Stimulated activated CD8-positive, alpha-beta memory T cell treated with anti-CD3 and anti-CD28 coated beads, Interleukin-15, amount 100 ng/mL, for 1 hour (primary cell): ENCODE measurements at places on chromosomes 3 and 15.

DNA sequence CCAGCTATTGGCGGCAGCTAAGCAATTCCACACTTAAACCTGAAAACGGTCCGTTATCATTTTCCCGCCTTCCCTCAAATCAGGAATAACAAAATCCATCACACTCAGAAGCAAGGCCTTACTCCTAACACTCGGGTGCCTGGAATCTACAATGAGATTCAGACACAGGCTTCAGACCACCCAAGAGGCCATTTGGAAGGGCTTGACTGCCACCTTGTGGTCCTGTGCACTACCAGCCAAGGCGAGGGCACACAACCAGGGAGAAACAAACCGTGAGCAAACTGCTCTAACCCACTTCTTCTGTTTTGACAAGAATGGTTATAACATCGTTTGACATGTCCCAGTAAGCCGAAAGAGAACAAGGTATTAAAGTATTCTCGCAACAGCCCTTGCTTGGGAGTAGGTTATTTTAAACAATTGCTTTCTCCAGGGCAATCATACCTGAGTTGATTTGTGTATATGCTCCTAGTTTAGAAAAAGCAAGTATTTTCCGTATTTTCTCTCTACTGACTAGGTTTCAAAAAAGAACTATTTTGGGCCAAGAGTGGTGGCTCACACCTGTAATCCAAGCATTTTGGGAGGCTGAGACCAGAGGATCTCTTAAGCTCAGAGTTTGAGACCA is 40.1 kb upstream of the TAFA4 start:
- DNase-seq: no peak

GRCh38 chr15:78032671-78033070 is 44.8 kb downstream of the TBC1D2B start:
- DNase-seq: no peak

GRCh38 chr3:194447657-194448056 is 39.1 kb downstream of the ATP13A3 start:
- no peak for DNase-seq

DNA sequence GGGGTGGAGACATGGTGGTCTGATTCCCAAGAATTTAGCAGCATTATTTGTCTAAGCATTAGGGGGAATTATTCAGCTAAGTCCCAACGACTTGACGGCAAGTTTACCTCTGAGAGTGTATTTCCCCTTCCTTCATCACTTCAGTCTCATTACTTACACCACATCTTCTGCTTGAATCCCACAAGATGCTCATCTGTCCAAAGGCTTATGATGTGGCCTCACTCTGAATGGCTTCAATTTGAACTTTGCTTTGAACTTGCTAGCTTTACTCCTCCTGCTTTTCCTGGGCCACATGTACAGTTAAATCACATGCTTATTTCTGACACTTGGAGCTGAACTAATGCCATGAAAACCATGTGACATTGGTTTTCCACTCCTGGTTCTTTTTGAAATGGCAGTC is 231.3 kb upstream of the SATB1 start:
- DNase-seq: no peak

DNA sequence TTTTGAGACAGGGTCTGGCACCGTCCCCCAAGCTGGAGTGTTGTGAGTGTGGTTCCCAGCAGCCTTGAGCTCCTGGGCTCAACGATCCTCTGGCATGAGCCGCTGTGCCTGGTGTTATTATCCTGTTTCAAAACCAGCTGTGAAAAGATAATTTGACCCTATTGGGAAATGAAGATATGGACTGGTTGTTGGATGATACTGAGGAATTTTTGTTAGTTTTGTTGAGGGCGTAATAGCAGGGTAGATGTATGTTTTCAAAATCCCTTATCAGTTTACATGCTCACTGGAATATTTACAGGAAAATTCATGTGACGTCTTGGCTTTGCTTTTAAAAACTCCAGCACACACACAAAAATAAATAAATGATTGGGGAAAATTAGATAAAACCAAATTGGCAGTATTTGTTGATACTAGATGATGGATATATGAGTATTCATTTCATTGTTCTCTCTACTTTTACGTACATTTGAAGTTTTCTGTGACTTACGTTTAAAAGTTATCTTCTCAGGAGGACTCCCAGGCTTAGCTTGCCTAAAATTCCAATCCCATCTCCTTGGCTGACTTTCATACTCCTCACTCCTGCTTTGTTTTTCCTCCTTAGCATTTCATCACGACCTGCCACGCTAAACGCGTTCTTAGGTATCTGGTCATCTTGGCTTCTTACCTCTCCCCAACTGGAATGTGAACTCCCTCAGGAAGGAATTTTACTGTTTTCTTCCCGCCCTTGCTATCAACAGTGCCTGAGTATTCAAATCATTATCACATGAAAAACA is 56.8 kb upstream of the TFRC start:
- no peak for DNase-seq

- DNase-seq: peak; percentile 53
These were observed at the start of gene MCTP2 for GRCh38 chr15:94230883-94231722. Gene MCTP2, plus strand, starts transcription at chr15:94231561. Its CDS starts 66,705 bp downstream, at chr15:94298266.

GRCh38 chr3:177041021-177041729 is 156.1 kb downstream of the TBL1XR1 start:
- DNase-seq: no peak

- DNase-seq: no peak
These were observed 46.5 kb upstream of the PDE8A start for GRCh38 chr15:84934942-84935729.

DNA sequence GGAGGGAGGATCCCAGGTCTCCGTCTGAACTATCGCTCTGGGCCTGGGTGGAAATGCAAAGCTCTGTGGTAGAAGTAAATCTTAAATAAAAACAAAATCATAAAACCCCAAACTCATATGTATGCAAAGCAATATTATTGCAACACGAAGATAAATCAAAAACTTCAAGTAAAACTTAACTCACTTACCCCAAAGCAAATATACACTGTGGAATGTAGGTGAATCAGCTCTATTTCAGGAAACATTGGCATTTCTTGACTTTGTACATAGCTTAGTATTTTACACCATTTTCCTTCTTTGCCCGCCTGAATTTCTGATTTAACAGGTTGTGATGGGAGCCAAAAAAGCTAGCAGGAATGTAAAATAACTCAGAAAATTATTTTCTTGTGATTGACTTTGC is 126.2 kb downstream of the TPRG1 start:
- DNase-seq: no peak

- DNase-seq: no peak
These were observed 154.4 kb downstream of the PGPEP1L start for GRCh38 chr15:98853161-98853560.
